Left lobe of liver (tissue), 2 donors: ENCODE measurements at places on chromosomes 6 and 20. TPM values are rescaled to one million over a fixed set of nuclear protein-coding genes. Genes with fewer than 3 reads are reported as not detected.

The PLEKHG1 gene
- total RNA-seq, result 8.0 TPM

DNA sequence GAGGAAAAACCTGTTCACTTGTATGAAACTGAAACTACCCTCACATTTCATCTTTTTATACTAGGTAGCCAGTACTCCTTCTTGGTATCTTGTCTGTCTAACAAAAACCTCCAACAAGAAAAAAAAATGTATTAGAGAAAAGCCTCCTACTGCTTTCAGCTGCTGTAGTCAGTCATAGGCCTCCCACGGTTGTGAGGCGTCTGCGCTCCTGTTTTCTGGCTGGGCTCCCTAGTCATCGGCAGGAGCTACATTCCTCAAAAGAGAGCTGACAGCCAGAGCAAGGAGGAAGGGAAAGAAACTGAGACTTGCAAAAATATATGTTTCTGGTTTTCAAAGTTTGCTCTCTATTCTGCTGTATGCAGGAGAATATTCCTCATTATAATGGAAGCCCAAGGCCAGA is 517.0 kb downstream of the LMBRD1 start:
- no peak for DNase-seq

DNA sequence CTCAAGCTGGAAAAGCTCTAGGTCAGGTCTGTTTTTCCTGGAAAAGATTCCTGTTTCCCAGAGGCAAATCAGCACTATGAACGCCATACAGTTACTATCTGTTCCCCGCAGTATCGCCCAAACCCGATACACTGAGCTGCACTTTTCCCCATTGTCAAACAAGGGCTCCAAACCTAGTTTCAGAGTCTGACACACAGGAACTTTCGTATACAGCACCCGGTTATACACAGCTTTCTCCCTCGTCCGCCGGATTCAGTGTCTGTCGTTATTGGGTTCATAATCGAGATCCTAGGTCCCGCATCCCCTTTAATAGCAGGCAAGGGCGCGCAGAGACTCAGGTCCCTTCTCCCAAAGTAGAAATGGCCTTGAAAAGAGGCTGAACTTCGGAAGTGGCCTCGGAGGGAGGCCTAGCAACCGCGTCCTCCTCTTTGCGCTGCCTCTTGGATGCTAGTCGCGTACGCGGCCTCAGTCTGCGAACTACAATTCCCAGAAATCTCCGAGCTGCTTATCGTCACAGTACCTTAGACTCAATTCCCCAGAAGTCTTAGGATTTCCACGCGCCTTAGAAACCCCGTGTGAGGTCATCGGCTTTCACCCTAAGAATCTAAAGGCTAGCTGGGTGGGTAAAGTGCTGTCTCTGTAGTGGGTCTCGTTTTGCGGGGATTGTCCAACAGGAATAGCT is 34.2 kb downstream of the ZNF391 start:
- DNase-seq, result no peak

DNA sequence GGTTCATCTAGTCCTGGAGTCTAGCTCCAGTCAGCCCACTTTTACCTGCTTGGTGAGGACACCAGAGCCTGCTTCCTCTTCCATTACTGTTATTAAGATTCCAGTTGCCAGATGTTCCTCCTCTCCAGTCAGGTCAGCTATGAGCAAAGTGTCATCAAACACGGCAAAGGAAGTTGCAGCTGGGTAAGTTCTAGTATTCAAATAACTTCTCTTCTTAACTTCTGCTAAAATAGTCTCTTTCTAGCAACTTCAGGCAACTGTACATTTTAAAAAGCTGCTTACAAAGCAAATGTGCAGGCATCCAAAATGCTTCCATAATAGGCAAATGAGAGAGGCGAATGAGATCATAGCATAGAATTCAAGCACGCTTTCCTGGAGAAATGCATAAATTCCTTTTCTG is 18.4 kb upstream of the MRPS18A start:
- DNase-seq, result no peak

DNA sequence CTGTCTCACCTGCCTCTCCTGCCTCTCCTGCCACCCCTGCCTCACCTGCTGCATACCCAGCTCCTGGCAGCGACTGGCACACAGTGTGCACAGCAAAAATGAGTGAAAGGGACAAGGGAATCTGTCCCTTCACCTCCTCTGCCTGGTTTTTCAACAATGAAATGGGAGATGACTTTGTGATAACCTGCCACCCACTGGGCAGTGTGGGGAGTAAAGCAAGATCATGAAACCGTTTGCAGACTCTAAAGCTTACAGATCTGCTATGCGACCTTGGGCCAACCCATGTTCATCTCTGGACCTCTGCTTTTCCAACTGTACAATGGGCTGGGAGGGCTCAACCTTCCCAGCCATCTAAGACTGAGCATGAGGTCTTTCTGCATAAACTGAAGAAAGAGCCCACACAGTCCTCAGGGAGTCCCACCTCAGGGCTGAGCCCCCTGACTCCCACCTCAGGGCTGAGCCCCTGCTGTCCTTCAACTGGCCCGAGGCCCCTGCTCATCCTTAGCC is 81.1 kb downstream of the RIPOR3 start:
- no peak for DNase-seq

- DNase-seq, result no peak
Measured at GRCh38 chr6:142087950-142088857, 44.5 kb upstream of the GJE1 start.

- no peak for DNase-seq
Measured at GRCh38 chr6:56448046-56448445, 194.6 kb downstream of the DST start.
